ENCODE measurements at places on chromosomes 4 and X. TPM values are rescaled to one million over a fixed set of nuclear protein-coding genes. Genes with fewer than 3 reads are reported as not detected.

Gene RP2
- total RNA-seq: 7.2 TPM

Gene NUDT11
- not detected for total RNA-seq

Gene SPRY1
- total RNA-seq: not detected

DNA sequence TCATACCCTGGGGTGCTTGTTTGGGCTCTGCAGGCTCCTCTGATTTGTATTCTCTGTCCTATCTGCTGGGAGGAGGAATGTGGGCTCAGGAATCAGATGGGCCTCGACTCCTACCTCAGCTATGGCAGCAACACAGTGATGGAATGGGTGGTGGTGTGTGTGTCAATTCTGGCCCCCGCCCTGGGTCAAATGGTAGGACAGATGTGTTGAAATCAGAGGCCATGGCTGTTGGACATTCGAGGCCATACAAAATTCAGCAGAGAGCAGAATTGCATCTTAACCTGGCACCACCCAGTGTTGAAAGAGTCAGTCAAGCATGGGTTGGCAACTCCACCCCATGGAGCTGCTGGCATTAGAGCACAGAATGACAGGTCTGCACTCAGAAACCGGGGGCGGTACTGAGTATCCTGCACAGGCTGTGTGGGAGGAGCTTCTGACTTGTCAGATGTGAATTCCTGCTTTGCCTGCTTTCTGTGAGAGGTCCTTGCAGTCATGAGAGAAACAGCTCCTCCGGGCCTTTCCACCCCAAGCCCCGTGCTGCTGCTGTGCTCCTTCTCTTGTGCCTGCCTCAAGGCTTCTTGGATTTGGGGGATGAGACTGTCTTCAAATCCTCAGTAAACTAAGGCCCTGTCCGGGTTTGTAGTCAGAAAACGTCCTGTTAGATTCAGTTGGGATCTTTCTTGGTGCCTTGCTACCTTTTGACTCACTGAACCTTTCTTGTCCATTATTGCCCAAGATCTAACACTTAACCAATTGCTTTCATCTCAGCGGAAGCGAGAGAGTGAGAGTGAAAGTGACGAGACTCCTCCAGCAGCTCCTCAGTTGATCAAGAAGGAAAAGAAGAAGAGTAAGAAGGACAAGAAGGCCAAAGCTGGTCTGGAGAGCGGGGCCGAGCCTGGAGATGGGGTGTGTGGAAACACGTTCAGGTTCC lies 13.0 kb downstream of the DKC1 start:
- DNase-seq: no peak
- H3K4me1 ChIP-seq: no peaks in the 10 kb centered on the region
- H3K36me3 ChIP-seq: peaks cover 18% of the 10 kb centered on the region
- no peak overlapping the region for H3K4me3 ChIP-seq
- H3K27me3 ChIP-seq: no peaks in the 10 kb centered on the region
- no peak overlapping the region for H3K27ac ChIP-seq

DNA sequence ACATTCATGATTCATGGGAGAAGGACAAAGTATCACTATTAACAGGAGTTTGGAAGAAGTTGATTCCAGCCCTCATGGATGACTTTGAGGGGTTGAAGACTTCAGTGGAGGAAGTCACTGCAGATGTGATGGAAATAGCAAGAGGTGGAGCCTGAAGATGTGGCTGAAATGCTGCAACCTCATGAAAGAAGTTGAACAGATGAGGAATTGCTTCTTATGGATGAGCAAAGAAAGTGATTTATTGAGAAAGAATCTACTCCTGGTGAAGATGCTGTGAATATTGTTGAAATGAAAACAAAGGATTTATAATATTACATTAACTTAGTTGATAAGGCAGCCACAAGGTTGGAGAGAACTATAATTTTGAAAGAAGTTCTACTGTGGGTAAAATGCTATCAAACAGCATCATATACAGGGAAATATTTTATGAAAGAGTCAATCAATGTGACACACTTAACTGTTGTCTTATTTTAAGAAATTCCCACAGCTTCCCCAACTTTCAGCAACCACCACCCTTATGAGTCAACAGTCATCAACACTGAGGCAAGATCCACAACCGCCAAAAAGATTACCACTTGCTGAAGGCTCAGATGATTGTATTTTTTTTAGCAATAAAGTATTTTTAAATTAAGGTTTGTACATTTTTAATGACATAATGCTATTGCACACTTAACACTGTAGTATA lies 302.6 kb downstream of the CBLL2 start:
- DNase-seq: no peak
- no peaks in the 10 kb centered on the region for H3K4me1 ChIP-seq
- H3K4me3 ChIP-seq: no peak overlapping the region
- H3K27ac ChIP-seq: no peak overlapping the region
- no peaks in the 10 kb centered on the region for H3K36me3 ChIP-seq
- no peaks in the 10 kb centered on the region for H3K27me3 ChIP-seq

DNA sequence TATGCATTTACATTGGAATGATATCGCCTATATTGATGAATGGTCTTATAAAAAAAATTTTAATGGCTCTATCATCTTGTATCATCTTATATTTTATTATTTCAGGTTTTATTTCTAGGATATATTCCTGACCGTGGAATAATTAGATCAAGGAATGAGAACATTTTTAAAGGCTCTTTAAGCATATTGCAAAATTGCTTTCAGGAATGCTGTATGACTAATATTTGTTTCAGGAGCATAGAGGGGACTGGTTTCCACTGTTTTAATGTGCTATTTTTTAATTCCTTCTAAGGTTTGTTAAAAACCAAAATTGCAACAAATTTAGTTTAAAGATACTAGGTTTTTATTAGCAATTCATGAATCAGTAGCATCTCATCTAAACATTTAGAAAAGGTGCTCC lies 120.2 kb downstream of the BMPR1B start:
- H3K36me3 ChIP-seq: no peaks in the 10 kb centered on the region
- no peaks in the 10 kb centered on the region for H3K27me3 ChIP-seq
- no peak for DNase-seq
- H3K27ac ChIP-seq: no peak overlapping the region
- H3K4me3 ChIP-seq: no peak overlapping the region
- no peaks in the 10 kb centered on the region for H3K4me1 ChIP-seq

DNA sequence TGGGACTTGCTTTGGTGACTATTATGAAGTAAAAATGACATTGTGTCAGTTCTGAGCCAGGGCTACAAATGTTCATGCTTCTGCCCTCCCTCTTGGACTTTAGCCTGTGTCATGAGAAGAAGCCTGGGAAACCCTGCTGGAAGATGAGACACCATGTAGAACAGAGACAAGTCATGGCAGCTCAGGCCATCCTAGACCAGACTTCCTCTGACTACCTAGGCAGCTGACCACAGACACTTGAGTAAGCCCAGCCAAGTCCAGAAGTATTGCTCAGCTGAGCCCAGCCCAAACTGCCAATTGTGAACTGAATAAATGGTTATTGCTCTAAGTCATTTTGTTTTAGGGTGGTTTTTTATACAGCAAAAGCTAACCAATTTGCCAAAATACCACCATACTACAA lies 467.6 kb upstream of the CNKSR2 start:
- no peaks in the 10 kb centered on the region for H3K4me1 ChIP-seq
- no peaks in the 10 kb centered on the region for H3K36me3 ChIP-seq
- H3K27me3 ChIP-seq: no peaks in the 10 kb centered on the region

GRCh38 chrX:23304881-23305280 lies 29.8 kb upstream of the PTCHD1 start:
- no peak overlapping the region for H3K4me3 ChIP-seq
- no peaks in the 10 kb centered on the region for H3K4me1 ChIP-seq

GRCh38 chrX:3609810-3610209 lies 103.6 kb downstream of the PRKX start:
- no peaks in the 10 kb centered on the region for H3K36me3 ChIP-seq
- H3K27me3 ChIP-seq: no peaks in the 10 kb centered on the region
- H3K4me1 ChIP-seq: no peaks in the 10 kb centered on the region
- H3K4me3 ChIP-seq: no peak overlapping the region
- H3K27ac ChIP-seq: no peak overlapping the region

GRCh38 chrX:21779095-21779494 lies 21.2 kb upstream of the SMPX start:
- no peak overlapping the region for H3K27ac ChIP-seq
- H3K36me3 ChIP-seq: no peaks in the 10 kb centered on the region
- H3K27me3 ChIP-seq: no peaks in the 10 kb centered on the region
- H3K4me3 ChIP-seq: no peak overlapping the region
- no peaks in the 10 kb centered on the region for H3K4me1 ChIP-seq

GRCh38 chr4:147570616-147571015 lies 46.6 kb upstream of the TMEM184C start:
- H3K4me1 ChIP-seq: no peaks in the 10 kb centered on the region
- H3K27ac ChIP-seq: no peak overlapping the region
- no peak overlapping the region for H3K4me3 ChIP-seq
- DNase-seq: no peak
- H3K36me3 ChIP-seq: no peaks in the 10 kb centered on the region
- H3K27me3 ChIP-seq: no peaks in the 10 kb centered on the region

GRCh38 chrX:44306356-44306755 lies 37.1 kb downstream of the EFHC2 start:
- H3K27ac ChIP-seq: no peak overlapping the region
- H3K4me3 ChIP-seq: no peak overlapping the region
- no peaks in the 10 kb centered on the region for H3K36me3 ChIP-seq
